ENCODE measurements at places on chromosomes 11 and 22.

GRCh38 chr22:30288419-30289140, 725 bp downstream of the CASTOR1 start:
- H3K36me3 ChIP-seq: peaks cover 60% of the 10 kb centered on the region
- H3K4me1 ChIP-seq: peaks cover 85% of the 10 kb centered on the region
- H3K27ac ChIP-seq: peak overlapping the region; percentile 94
- no peaks in the 10 kb centered on the region for H3K27me3 ChIP-seq
- peak overlapping the region; percentile 89 for H3K4me3 ChIP-seq
- peak; percentile 48 for DNase-seq

DNA sequence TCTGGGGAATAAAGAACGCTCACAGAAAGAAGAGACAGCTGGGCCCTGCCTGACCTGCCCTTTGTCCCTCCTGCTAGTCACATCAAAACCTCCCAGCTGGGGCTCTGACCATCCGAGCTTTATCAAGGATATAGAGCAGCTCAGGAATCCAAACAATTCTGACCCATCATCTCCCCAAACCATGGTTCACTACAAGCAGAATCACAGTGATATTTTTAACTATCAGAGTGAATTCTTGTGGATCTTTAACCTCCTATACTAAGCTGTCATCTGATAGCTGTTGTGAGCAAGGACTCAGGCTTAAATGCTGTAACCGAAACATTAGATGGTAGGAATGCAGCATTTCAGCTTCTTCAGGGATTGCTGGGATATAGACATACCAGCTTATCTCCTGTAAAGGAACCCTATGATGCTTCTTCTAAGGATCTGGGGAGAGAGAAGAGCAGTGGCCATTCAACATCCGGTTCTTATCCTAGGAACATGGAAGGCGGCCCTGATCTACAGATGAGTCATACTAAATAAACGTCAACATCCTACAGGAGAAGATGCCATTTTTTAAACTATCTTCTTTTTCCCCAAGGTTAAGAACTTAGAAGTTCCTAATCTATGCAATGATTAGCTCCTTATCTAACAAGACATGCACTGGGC, 84.7 kb upstream of the AKIP1 start:
- no peak overlapping the region for H3K4me3 ChIP-seq
- peaks cover 4% of the 10 kb centered on the region for H3K27me3 ChIP-seq
- DNase-seq: no peak
- no peaks in the 10 kb centered on the region for H3K36me3 ChIP-seq
- no peak overlapping the region for H3K27ac ChIP-seq
- H3K4me1 ChIP-seq: no peaks in the 10 kb centered on the region

GRCh38 chr11:17208257-17208999, 642 bp upstream of the PIK3C2A start:
- H3K4me3 ChIP-seq: peak overlapping the region; percentile 75
- peak overlapping the region; percentile 67 for H3K27ac ChIP-seq
- no peaks in the 10 kb centered on the region for H3K27me3 ChIP-seq
- H3K36me3 ChIP-seq: no peaks in the 10 kb centered on the region

- no peak for DNase-seq
- no peak within 1 kb of the TSS for H3K27ac ChIP-seq
- H3K4me3 ChIP-seq: no peak within 1 kb of the TSS
- no peaks in the 10 kb centered on the region for H3K27me3 ChIP-seq
- H3K36me3 ChIP-seq: no peaks in the 10 kb centered on the region
- peaks cover 12% of the 10 kb centered on the region for H3K4me1 ChIP-seq
Measured at GRCh38 chr11:45922425-45923082, at the start of gene LARGE2. Gene LARGE2, plus strand, starts transcription at chr11:45922656. Its CDS starts 227 bp downstream, at chr11:45922883.

GRCh38 chr22:21047035-21047661, 1.4 kb downstream of the LRRC74B start:
- H3K4me1 ChIP-seq: no peaks in the 10 kb centered on the region
- no peak overlapping the region for H3K4me3 ChIP-seq
- peaks cover 21% of the 10 kb centered on the region for H3K27me3 ChIP-seq
- H3K36me3 ChIP-seq: no peaks in the 10 kb centered on the region

- no peak for DNase-seq
- peaks cover 35% of the 10 kb centered on the region for H3K4me1 ChIP-seq
- no peaks in the 10 kb centered on the region for H3K27me3 ChIP-seq
- peaks cover 38% of the 10 kb centered on the region for H3K36me3 ChIP-seq
Measured at GRCh38 chr11:10461276-10461790, 6.3 kb downstream of the AMPD3 start.

- peaks cover 32% of the 10 kb centered on the region for H3K4me1 ChIP-seq
- no peak overlapping the region for H3K4me3 ChIP-seq
- H3K27me3 ChIP-seq: no peaks in the 10 kb centered on the region
Measured at GRCh38 chr11:117096201-117096991, 1.8 kb downstream of the SIK3 start.

- no peak for DNase-seq
- no peaks in the 10 kb centered on the region for H3K36me3 ChIP-seq
- no peak overlapping the region for H3K27ac ChIP-seq
- no peaks in the 10 kb centered on the region for H3K4me1 ChIP-seq
- H3K27me3 ChIP-seq: no peaks in the 10 kb centered on the region
- no peak overlapping the region for H3K4me3 ChIP-seq
Measured at GRCh38 chr22:44823806-44824205, 71.4 kb downstream of the ARHGAP8 start.

- no peaks in the 10 kb centered on the region for H3K4me1 ChIP-seq
- no peak for DNase-seq
- no peaks in the 10 kb centered on the region for H3K27me3 ChIP-seq
- H3K27ac ChIP-seq: no peak overlapping the region
Measured at GRCh38 chr22:44190381-44190976, 9.8 kb downstream of the PARVG start.

Data from DND-41 (cell line).